ENCODE measurements at places on chromosomes 7 and 10.

DNA sequence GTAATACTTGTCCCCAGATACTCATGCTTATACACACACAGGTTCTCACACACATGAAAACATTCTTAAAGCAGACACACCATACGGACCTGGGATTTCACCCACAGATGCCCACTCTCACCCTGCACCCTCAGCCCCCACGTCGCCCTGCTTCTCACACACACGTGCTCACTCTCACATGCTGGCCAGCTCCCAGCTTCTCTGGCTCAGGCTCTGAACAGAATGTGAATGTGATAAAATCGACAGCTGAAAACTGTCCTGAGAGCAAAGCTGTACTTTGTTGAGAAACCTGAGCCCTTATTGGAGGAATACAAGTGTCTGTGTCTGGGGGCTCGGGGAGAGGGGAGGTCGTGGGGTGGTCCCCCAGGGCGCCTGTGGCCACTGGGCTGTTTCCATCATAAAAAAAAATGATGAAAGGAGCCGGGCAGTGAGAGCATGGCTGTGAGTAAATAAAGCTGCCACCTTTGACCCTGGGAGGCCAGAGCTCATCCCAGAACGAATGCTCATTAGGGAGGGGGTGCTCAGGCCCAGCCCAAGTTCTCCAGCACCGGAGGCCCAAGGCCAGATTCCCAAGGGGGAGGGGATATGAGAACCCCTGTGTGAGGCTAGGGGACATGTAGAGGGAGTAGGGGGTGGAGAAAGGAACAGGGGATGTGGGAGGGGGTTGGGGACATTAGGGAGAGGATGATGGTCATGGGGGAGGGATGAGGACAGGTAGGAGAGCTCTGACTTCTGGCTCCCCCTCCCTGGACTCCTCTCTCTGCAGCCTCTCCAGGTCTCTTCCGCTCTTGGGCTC lies 18.1 kb upstream of the TLX1 start:
- DNase-seq: no peak

DNA sequence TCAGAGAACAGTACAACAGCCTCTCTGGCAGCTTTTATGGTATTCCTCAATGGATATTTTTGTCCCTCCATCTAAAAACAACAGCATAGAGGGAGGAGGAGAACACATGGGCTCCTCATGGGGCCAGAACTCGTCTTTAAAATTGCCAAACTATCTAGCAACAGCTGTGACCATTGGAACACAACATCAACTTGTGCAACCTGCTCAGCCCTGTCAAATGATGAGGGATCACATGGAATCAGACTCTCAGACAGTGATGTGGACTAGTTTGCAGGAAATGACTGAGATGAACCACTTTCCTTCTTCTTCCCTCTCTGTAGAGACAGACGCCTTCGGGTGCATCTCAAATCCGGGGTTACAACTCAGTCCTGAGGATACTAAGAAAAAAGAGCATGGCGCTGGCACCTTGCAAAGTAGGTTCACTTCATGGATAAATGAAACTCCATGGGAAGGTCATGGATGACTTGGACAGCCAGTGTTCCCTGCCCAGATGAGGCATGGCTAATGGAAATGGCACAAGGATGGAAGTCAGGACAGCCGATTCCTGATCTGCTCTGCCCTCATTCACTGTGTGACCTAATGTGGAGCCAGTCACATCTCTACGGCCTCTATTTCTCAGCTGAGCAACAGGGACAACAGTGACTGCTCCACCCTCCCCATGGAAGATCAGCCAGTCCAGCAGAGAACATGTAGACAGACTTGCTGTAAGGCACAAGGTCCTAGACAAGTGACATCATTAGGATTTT lies 24.6 kb upstream of the DGKI start:
- DNase-seq: no peak

DNA sequence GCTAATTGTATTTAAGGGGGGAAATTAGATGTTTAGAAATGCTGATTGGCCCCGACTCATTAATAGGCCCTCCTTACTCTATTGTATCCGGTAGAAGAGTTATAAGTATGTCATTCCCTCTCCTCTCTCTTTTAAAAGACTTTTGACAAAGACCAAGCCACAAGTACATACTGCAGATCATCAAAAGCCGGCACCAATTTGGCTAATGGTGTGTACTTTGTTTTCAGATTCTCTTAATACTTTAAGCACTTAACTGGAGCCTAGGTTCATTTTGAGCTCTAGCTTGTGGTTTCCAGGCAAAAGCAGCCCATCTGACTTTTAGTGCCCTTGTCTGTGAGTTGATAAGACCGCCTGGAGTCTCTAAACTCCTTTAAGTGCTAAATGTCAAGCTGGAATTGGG lies 210.0 kb upstream of the LYZL1 start:
- DNase-seq: no peak

GRCh38 chr10:70228491-70228890 lies 4.7 kb downstream of the PPA1 start:
- no peak for DNase-seq

GRCh38 chr7:1355568-1356340 lies 103.5 kb downstream of the MICALL2 start:
- no peak for DNase-seq

DNA sequence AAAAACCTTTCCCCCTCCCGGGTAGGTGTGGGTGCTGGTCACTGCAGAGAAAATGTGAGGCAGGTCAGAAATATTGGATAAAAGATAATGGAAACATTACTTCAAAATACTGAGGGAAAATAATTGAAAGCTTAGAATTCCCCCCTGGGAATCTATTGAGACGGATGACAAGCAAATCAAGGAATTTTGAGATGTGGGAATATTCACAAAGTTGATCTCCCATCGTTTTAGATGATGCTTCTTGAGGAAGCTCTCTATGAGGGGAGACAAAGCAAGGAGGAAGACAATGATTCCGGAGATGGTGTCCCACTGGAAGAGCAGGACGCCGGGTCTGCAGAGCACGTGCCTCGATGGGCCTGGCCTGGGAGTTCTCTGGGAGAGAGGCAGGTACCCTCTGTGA lies 211.0 kb downstream of the WDR37 start:
- DNase-seq: no peak

- DNase-seq: no peak
Measured at GRCh38 chr7:107185716-107186115, 16.9 kb downstream of the HBP1 start.

GRCh38 chr10:77296534-77297392 lies 340.8 kb downstream of the KCNMA1 start:
- DNase-seq: peak; percentile 63

DNA sequence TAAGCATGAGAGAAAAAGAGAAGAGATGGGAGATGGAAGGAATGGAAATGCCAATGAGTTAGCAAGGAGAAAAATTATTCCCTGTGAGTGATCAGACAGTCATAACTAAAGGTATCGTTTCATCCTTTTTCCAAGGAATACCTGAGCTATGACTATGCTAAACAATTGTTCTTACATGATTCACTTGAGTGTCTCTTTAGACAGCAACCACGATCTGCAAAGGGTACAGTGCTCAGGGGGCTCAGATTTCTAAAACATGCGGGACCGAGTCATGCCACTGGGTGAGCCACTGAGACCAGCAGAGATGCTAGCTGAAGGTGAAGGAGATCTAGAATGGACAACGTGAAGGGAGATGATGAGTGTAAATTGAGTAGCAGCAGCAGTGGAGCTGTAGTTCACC lies 78.0 kb upstream of the CTTNBP2 start:
- DNase-seq: peak; percentile 7

DNA sequence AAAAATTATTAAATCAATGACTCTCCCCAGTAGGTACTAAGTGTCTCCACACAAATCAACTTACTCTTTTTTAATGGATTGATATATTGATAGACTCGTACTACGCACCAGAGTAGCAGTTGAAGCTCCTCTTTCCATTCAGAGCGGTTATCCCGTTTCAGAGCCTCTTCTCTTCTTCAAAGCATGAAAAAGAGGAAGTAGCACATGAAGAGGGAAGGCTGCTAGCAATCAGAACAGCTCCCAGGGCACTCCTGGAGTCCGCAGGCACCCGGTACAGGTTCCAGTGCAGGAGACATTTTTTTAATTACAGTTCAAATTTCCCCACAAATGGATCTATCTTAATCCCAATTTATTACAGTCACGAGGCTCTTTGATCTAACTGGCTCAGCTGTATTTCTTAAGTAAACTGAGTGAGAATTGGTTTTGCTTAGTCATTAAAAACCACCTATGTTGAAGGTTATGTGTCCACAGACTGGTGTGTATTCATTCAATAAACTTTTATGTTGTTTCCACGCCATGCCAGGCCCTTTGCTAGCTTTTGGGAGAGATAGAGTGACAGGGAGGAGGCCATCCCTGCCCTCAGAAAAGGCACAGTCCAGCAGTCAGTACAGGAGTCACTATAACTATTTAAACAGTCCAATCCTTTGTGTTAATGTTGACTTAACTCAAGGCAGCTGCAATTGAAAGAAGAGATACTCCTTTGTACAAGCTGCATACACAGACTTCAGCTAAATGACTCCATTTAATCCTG lies 32.1 kb upstream of the CALN1 start:
- DNase-seq: no peak

DNA sequence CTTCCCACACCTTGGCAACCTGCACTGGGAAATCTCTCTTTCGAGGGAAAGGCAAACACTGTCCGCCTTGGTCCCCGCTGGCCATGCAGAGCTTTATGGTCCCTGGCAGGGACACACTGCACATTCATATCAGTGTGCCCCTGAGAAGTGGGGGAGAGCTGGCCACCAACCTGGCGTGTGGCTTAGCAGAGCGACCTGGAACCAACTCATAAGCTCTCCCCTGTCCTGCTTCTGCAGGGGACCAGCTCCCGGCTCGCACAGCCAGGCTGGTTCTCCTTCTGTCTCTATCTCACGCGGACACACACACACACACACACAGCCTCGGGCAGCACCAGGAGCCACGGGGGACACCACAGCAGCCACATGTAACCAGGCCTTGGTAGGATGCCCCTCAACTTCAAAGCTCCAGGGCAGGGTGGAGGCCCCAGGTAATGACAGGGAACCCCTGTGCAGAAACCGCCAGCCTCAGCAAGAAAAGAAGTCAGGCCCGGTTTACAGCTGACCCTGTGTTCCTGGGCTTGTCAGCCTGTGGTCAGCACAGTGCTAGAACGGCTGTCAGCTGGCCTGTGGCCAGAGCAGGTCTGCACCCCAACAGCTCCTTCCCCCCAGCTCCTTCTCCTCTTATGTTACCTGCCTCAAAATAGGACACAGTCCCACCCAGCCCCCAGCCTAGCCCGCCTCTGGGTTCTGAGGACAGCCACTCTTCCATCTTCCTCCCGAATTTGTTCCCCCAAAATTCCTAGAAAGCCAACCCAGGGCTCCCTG lies 69.3 kb downstream of the OAT start:
- no peak for DNase-seq

DNA sequence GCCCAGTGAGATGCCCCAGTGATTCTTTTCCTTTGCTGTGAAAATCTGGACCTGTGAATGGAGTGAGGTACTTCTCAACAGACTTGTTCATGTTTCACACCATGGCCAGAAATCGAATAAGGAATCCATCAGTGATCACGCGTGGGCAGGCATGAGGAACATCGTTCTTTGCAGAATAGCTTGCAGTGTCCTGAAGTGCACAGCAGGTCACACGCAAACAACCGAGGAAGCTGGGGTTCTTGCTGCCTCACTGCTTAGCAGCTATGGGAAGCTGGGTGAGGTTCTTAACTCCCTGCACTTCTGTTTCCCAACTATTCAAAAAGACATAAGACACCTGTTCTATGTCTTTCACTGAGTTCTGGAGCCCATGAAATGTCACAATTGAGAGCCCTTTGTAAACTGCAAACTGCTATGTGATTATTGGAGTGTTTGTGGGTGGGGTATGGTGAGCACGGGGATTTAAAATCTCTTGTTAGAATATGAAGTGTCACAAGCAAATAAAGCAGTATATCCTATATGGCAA lies 253.4 kb downstream of the KIAA1217 start:
- no peak for DNase-seq
